Stimulated activated CD8-positive, alpha-beta memory T cell treated with anti-CD3 and anti-CD28 coated beads, Interleukin-2, amount 100 ng/mL, for 48 hours (primary cell): ENCODE measurements at places on chromosomes 5 and 9.
A peak's percentile ranks its signal among the peaks of the same experiment; 100 is the strongest.

DNA sequence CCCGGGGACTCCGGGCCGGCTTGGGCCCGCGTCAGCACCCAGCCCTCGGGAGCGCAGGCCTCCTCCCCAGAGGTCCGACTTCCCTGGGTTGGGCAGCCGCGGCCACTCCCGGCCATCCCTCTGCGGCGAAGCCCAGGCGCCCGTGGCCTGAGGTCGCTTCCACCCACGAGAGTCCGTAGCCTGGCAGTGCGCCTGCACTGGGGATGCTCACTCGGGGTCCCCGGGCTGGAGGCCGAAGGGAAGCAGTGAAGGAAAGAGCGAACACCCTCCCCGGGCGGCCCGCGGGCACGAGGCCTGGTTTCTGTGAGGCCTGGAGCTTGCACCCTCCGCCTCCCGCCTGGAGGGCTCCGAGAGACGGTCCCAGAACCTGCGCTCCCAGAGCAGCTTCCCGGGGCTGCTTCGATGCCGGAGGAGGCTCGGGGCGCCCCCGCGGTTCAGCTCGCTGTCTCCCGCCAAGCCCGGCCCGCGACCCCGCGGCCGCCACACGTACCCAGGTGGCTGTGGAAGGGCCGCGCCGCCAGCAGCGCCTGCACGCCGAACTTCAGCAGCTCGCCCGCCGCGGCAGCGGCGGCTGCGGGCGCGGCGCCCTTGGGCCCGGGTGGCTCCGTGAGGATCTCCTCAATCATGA, 607 bp downstream of the BARX1 start:
- DNase-seq: no peak

- no peak for DNase-seq
Measured at GRCh38 chr9:99374793-99375192, 152.7 kb downstream of the SEC61B start.

GRCh38 chr5:431001-431710, 11.8 kb upstream of the EXOC3 start:
- DNase-seq: peak; percentile 45

GRCh38 chr5:97499605-97500004, 316.6 kb upstream of the RIOK2 start:
- no peak for DNase-seq

DNA sequence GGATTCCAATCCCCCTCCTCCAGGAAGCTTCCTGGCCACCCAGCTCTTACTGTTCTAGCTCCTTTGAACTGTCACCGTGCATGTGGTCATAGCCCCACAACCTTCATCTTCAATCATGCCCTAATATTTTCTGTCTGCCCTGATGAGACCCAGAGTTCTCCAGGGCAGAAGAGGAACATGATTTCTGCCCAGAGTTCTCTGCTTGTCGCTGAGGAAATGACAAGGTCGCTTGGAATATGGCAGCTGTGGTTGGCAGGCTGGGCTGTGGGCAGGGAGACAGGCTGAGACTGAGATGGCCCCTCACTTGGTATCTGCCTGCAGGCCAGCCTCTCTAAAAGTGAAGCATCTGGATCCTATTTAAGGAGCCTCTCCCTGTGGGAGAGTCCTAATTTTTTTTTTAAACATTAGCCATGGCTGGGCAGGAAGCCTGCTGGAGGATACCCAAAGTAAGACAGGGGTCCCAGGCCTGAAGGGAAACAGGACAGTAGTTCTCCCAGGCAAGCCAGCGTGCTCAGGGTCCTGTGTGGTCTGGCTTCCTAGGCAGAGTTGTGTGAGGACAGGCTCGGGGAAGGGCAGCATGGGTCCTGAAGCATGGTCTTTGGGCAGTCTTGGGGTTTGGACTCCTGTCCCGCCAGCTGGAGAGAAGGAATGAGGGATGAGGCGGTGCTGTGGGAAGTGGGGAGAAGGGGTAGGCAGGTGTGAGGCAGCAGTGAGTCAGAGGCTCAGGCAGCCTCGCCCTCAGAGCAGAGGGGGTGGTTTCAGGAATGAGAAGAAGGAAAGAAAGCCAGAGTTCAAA, 242.1 kb downstream of the FSTL4 start:
- DNase-seq: no peak
